Common myeloid progenitor, CD34-positive (primary cell): ENCODE measurements at places on chromosomes 1 and 21.

DNA sequence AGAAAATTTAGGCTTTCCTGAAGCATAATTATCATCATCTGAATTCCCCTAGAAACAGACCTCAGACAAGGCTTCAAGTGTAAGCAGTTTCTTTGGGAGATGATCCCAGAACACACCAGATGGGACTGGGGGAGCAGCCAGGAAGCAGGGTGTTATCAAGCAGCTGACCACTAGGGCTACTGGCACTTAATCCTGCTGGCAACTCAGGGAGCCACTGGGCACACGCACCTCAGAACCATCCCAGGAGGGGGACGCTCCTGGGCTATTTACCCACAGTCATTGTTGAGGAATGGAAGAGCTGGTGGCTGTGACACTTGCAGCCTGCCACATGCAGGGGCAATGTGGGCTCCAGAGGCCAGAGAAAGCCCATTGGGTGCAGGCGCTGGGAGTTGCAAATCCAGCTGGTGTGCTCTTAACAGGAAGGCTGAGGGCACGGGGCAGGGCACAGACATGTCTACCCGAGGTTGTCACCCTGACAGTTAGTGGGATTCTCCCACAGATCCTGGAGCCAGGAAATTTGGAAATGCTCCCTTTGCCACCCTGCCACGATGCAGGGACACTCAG, 15.1 kb upstream of the IL22RA1 start:
- no peak for DNase-seq

DNA sequence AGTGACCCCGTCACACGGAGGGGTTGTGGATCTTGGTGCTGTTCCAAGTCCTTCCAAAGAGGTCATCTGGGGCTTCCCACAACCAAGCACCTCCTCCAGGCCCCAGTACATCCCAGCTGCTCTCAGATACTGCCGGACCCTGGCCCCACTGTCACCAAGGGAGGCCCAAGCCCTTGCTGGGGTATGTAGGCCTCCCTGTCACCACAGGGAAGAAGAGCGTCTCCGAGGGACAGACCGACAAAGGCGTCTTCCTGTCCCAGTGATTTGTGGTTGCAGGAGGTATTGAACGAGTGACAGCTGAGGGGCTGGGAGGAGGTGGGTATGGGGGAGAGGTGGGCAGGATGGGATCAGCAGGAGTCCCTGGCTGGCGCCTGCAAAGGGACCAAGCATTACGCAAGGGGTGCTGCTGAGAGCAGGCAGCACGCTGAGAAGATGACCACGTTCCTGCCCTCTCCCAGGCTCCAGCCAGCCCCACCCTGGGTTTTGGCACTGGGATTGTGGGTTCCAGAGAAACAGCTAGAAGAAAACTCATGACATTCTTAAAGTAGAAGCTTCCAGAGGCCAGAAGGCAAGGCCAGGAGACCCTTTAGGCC, 29.7 kb downstream of the LRP8 start:
- no peak for DNase-seq

DNA sequence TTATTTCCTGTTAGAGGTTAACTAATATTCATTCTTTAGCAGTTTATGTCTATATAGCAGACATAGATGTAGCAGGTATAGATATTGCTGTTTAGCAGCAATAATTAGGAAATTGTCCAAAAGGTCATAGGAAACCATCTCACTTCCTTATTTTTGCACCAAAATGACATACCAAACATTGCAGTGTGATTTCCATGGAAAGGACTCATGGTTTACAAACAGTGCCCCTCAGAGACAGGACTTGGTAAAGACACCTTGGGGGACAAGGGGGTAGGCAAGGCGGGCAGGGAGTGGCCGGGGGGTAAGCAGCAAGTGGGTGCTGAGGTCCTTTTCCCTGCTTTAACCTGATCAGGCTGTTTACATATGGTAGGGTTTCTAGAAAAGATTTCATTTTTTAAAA, 30.5 kb downstream of the BATF3 start:
- peak; percentile 83 for DNase-seq

- peak; percentile 52 for DNase-seq
These were observed 65.5 kb downstream of the NID1 start for GRCh38 chr1:235999259-235999925.

GRCh38 chr1:53049574-53049967, 12.4 kb upstream of the PODN start:
- DNase-seq: no peak

- peak; percentile 26 for DNase-seq
These were observed 25.8 kb upstream of the VPS26C start for GRCh38 chr21:37292941-37293340.
